Amygdala (tissue), 56 donors: ENCODE measurements at places on chromosomes 3 and 15.

DNA sequence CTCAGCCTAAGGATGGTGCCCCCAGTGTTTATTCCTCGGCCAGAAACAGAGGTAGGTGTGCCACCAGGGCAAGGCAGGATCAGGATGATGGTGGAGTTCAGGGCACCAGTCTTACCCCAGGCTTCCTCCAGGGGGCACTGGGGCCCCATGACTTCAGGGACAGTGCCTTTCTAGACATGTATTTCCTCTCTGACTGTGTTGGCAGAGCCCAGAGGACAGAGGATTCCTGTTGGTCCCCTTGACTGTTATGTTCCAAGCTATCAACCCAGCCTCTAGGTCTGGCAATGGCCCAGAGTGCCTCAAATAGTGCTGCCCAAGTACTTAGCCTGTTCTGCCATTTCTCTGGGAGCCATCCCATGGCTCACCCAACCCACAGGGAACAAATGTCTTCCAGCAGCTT lies 2.8 kb downstream of the HEMK1 start:
- no peak for DNase-seq

DNA sequence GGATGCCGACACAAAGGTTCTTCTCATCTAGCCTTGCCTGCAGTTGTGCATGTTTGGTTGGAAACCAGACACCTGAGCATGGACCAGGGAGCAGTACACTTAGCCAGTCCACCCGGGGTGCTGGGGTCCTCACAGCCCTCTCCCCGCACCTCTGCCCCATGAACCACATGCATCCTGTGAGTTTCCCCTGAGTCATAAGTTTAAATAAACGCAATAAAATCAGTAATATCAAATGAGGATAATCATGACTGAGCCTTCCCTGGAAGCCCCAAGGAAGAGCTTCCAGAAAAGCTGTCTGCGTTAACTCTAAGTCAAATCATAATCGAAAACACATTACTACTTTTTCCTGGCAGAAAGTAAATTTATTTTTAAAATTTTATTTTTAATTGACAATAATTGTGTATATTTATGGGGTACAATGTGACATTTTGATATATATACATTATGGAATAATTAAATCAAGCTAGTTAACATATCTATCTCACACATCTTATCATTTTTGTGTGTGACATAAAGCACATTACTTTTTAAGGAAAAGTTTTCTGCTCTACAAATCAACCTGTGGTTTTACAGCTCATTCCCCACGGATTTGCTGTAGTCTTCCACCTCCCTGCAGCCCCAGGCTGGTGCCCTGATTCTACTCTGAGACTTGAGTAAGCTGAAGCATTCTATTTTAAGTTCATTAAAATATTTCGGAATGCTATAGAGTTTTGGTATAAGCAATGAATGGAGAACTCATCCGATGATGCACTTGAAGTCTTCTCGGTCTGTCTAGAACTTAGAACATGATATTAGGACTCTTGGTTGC lies 166.0 kb upstream of the EIF1B start:
- no peak for DNase-seq

DNA sequence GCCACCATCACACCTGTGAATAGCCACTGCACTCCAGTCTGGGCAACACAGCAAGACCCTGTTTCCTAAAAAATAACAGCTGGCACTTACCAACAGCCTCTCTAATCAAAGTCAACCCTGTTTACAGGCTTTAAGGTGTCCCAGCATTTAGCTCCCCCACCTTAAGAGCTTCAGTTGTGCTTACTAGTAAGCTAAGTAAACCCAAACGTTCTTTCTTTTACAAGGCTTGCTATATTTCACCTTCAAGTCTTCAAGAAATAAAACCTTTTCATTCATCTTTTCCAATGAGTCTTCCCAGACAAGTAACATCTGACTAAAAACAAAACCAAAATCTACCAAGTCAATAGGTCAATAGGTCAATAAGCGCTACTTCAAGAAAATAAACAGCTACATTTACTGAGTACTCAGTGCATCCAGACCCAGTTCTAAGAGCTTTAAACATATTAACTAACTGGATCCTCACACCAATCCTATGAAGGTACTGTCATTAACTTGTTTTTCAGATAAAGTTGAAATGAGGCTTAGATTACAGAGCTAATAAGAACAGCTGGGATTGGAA lies 62.4 kb downstream of the PBRM1 start:
- DNase-seq, result no peak

DNA sequence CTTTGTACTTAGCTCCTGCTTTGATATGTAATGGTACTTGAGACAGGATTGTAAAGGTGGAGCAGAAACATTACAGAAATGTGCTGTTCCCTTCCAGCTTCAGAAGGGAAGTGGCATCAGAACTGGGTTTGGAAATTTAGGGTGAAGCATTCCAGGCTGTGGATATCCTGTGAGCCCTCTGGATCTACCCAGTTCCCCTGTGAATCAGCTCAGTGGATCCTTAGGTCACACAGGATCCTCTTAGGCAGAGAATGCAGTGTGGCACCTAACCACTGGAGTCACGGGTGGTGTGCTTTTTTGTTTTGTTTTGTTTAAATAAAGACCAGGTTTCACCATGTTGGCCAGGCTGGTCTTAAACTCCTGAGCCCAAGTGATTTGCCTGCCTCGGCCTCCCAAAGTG lies 66.0 kb downstream of the TRIM71 start:
- no peak for DNase-seq

DNA sequence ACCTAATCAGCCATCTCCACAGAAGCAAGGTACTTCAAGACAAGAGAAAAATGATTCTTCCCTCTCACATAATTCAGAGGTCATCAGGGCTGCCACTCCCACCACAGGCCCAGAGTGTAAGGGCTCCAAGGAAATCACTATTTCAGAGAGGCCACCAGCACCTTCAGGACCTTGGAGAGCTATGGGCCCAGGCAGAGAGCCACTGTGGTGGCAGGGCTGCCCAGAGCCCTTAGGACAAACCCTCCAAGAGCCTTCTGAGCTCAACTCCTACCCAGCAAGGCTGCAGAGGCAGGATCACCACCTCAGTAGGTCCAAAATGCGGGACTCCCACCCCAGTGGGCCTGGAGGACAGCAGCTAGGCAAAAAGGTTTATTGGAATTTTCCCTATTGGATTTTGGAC lies 17.9 kb upstream of the FAN1 start:
- no peak for DNase-seq

- DNase-seq, result no peak
Observed at GRCh38 chr3:117846238-117846637, 1136.7 kb downstream of the TUSC7 start.

- DNase-seq, result no peak
Observed at GRCh38 chr3:57160076-57160764, 4.9 kb downstream of the IL17RD start.
